ENCODE measurements at places on chromosomes 1 and 21. TPM values are rescaled to one million over a fixed set of nuclear protein-coding genes. Genes with fewer than 3 reads are reported as not detected.

RGS2 gene
- total RNA-seq, result 19.7 TPM

SLC45A3 gene
- total RNA-seq, result 0.65 TPM

HSD17B7 gene
- total RNA-seq, result 33.3 TPM

VAV3 gene
- total RNA-seq, result under 0.01 TPM

EDARADD gene
- total RNA-seq, result 2.7 TPM

TCHH gene
- 0.11 TPM for total RNA-seq

TARS2 gene
- 16.9 TPM for total RNA-seq

KAZN gene
- 11.8 TPM for total RNA-seq

KRTAP19-1 gene
- total RNA-seq, result not detected

PAX7 gene
- total RNA-seq, result not detected

PCNT gene
- total RNA-seq, result 16.2 TPM

CRP gene
- total RNA-seq, result not detected

GSTM3 gene
- total RNA-seq, result 37.3 TPM

SKI gene
- total RNA-seq, result 36.9 TPM

CLCNKB gene
- 0.43 TPM for total RNA-seq

TNFRSF8 gene
- total RNA-seq, result not detected

AGBL4 gene
- total RNA-seq, result not detected

KPRP gene
- not detected for total RNA-seq

All from placental epithelial cell (primary cell).